ENCODE measurements at places on chromosomes 2 and 18.

- DNase-seq, result no peak
Observed at GRCh38 chr2:177728399-177728765, 335.8 kb downstream of the AGPS start.

- DNase-seq, result no peak
Observed at GRCh38 chr2:15916336-15916735, 24.0 kb upstream of the MYCN start.

GRCh38 chr2:437756-438393 lies 150.0 kb upstream of the ALKAL2 start:
- peak; percentile 22 for DNase-seq

- DNase-seq, result no peak
Observed at GRCh38 chr18:5895299-5895875, at the start of gene TMEM200C. Gene TMEM200C (minus strand): TSS chr18:5895522. CDS start chr18:5892063, 3,459 bp downstream.

- no peak for DNase-seq
Observed at GRCh38 chr2:242031481-242032019, 162.0 kb downstream of the RTP5 start.

DNA sequence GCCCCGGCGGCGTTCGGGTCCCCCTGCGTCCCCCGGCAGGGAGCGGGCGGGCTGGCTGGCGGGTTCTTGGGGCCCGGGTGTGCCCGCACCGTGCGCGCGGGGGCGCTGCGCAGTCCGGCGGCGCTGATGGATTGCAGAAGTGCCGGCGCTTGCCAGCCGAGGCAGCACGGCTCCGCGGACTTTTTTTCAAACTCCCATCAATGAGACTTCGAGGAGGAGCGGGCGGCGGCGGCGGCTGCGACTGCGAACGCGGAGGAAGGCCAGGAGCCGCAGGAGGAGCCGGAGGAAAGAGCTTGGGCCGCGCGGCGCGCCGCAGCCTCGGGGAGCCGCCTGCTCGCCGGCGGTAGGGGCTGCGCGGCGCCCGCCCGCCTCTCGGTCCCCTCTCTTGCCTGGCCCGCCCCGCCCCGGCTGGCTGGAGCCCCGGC lies at the start of gene GLI2:
GLI2 (plus strand) TSS at position 123 of the 425 bp plus-strand sequence. CDS start 61,453 bp downstream, outside the sequence.
- DNase-seq, result peak; percentile 71

DNA sequence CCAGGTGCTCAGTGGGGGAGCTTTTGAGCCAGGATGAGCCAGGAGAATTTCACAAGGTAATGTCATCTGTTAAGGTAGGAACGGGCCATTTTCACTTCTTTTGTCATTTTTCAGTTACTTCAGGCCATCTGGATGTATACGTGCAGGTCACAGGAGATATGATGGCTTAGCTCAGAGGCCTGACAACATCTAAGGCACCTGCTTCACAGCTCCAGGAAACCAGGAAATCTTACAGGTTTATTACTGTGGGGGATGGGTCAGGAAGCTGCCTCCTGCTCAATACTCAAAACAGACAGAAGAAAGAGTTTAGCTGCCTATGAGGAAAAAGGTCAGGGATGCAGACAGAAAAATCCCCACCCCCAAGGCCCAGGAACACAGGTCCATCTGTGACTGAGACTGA lies 364.3 kb upstream of the LRP1B start:
- no peak for DNase-seq

DNA sequence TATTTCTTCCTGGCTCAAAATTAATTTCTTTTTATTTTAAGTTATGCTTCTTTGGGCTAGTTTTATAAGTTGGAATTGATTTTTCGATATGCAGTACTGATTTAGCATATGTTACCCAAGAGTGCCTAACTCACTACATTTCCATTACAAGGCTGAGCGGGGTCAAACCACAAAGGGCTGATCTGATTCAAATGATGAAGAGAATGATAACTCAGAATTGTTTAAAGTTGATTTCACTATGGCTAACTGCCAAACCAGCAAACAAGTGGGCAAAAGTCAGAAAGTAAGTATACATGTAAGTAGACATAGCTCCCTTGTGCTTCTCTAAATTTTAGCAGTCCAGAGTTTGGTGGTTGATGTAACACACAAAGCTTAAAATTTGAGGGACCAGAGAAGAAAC lies 35.6 kb downstream of the RAD51AP2 start:
- no peak for DNase-seq

GRCh38 chr2:45337481-45337880 lies 273.6 kb downstream of the SRBD1 start:
- no peak for DNase-seq

GRCh38 chr18:79185648-79186047 lies 116.5 kb downstream of the ATP9B start:
- DNase-seq, result no peak

GRCh38 chr18:49905771-49906170 lies 92.4 kb upstream of the ACAA2 start:
- no peak for DNase-seq
